ENCODE measurements at places on chromosomes 16 and 17. TPM values are rescaled to one million over a fixed set of nuclear protein-coding genes. Genes with fewer than 3 reads are reported as not detected.

The TMEM95 gene
- total RNA-seq = not detected

The HOXB9 gene
- total RNA-seq = 65.9 TPM

- H3K27ac ChIP-seq = no peak overlapping the region
- no peaks in the 10 kb centered on the region for H3K4me1 ChIP-seq
- no peak overlapping the region for H3K4me3 ChIP-seq
- no peaks in the 10 kb centered on the region for H3K36me3 ChIP-seq
- no peak for DNase-seq
Measured at GRCh38 chr16:87713451-87714229, 52.1 kb downstream of the KLHDC4 start.

The GUCY2D gene
- total RNA-seq = not detected

Measured in Panc1 (cell line).